ENCODE measurements at places on chromosomes 11 and 22.

- DNase-seq = no peak
Measured at GRCh38 chr11:128180441-128181087, 406.8 kb downstream of the ETS1 start.

DNA sequence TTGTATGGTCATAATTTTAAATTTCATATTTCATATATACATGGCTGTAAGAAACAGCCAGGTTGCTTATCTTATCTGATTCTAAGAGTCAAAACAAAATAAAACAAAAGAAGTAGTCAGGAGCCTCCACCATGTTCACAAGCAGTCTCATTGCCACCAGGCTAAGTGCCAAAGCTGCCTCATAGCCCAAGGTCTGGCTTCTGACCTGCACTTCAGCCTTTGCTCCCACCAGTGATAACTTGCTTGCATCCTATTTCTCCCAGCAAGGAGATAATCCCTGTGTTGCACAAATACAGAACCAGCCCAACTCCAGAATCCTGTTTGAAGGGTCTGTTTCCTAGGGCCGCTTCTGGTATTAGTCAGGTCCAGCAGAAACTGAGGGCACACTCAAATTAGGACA, 53.9 kb upstream of the TSKU start:
- DNase-seq = no peak

GRCh38 chr11:71505781-71506180, 21.3 kb upstream of the KRTAP5-7 start:
- DNase-seq = no peak

DNA sequence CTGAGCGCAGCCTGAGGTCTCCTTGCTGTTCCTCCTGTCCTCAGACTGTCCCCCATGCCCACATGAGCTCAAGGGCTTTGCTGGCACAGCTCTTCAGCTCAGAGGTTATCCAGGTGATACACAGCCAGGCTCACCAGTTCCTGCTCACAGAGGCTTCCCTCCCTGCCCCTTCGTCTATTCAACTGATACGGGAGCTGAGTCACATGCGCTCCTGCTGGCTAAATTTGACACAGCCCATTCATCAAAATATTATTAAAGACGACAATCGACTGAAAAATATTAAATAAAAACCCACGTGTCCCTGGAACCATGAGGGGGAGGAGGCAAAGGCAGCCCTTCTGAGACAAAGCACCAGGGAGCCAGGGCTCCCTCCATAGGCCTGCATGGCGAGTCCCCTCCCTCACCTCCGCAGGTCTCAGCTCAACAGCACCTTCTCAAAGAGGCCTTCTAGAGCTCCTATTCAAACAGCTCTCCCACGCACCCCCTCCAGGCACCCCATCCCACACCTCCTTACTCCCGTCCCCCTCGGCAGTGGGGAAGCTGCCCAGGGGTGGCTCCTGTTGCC, 40.5 kb downstream of the DUSP8 start:
- no peak for DNase-seq

DNA sequence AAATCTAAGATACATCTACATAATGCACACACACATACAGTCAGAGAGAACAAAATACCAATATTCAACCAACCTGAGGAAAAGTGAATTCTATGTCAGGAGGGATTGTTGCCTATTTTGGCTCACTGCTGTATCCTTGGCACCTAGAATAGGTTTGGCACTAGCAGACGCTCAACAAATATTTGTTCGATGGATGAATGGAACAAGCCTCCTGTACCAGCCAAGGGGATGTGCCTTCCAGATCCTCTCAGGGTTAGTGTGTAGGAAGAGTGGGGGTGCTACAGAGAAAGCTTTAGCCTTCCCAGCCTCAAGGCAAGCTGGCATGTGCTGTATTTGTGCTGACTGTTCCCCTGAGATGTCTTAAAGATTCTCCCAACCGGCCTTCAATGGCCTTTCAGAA, 23.3 kb upstream of the POU2AF1 start:
- no peak for DNase-seq

DNA sequence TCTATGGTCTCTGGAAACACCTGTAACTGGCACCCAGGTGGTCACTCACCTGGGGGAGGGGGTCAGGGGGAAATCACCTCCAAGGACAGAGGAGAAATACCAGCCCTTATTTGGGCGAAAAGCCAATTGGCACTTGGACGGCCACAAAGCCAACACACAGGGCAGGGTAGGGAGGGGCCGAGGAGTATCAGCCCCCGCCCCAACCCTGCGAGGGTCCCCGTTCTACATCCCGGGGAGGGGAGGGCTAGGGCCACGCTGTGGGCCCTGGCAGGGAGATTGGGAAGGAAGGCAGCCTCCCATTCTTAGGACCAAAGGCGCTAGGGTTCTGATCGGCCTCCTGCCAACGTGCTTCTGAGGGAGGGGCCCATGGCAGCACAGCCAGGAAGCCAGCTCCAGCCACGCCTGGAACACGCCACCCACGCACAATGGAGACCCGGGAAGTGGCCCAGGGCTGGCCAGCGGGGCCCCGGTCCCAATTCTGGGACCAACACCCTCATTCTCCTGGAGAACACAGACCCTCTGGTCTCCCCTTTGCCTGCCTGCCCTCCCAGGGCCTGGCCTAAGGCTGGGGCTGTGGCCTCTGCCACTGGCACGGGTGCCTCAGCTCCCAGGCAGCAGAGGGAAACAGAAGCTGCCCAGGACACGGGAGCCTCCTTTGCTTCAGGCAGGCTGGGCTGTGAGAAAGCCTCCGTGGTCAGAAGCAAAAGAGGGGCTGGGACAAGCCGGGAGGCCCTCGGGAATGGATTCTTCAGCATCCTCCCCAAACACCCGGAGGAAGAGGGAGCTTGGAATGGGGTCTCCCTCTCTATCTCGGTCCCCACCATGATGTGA, 7.4 kb downstream of the CBX6 start:
- DNase-seq = no peak

Data from CD4-positive, alpha-beta T cell treated with Interferon gamma for 1 hour (primary cell).